Ureter (tissue), 1 donor: ENCODE measurements at places on chromosomes 4 and X. TPM values are rescaled to one million over a fixed set of nuclear protein-coding genes. Genes with fewer than 3 reads are reported as not detected.
A peak's percentile ranks its signal among the peaks of the same experiment; 100 is the strongest.

- no peak for DNase-seq
These were observed 15.0 kb downstream of the RPS4X start for GRCh38 chrX:72262077-72262476.

GRCh38 chr4:53313510-53313909, 52.4 kb downstream of the SCFD2 start:
- no peak for DNase-seq

GRCh38 chr4:90127223-90127705, at the start of gene CCSER1:
TSS of gene CCSER1 (plus strand) at chr4:90127394.
- DNase-seq = peak; percentile 83

Gene KCTD8
- 1.0 TPM for total RNA-seq

DNA sequence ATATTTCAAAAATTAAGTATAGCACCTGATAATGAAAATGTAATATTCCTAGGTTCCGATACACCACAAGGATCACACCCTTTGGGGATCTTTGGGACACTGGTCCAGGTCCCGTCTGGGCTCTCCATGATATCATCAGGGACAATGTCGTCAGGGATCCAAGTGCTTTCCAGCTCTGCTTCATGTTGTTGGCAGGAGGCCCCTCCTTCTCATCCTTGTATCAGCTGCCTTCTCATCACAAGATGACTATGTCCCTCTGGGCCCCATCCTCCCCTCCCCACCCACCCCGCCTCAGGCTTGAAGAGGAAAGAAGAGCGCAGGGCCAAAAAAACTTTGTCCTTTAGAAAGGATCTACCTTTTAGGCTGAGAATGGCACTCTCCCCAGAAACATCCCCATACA, 128.3 kb upstream of the KLF3 start:
- DNase-seq = no peak

GRCh38 chr4:136461533-136461932, 1070.8 kb downstream of the PCDH18 start:
- DNase-seq = no peak

DNA sequence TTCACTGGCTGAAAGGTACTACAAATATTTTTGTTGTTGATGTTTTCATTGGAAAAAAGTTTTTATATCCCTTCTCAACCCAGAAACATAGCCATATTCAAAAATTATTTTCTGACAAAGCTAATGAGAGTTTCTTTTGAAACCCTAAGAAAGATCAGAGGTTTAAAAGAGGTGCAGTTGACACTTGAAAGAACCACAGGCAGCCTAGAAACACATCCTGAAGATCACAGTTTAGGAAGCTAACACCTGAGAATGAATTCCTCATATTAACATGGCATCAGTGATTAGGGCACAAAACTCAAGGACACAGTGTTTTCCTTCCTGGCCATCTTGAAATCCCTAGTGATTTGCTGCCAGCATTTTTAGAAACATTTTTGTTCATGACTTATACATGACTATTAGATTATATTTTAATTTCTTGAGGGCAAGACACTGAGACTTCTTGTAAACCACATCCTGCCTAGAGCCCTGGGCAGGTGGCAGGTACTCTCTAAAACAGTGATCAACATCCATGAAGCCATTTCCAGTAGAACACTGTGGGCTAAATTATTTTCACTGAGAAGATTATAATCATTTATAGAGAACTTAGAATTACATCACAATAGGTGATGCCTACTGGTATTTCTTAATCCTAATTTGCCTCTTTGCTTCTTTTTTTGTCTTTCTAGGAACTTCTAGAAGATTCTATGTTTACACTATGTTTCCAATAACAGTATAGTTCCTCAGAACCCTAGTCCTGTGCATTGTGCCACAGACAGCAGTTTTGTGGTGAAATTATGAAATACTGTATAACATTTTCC, 80.0 kb downstream of the ARSJ start:
- DNase-seq = no peak

GRCh38 chrX:39982948-39983347, 114.8 kb downstream of the BCOR start:
- DNase-seq = no peak

DNA sequence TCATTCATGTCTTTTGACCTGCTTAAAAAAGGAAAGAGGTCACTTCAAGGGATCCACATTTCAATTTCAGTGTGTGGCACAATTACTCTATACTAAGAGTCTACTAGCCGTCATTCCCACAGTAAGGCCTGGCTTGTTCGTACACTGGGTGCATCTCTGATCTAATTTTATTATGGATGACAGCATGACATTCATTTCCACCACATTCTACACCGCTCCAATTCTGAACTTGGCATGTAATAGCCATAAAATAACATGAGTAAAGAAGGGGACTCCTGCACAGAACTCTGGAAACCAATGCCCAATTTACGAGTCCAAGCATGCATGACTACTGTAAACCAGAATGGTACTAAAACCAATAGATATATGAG, 51.1 kb downstream of the HAND2 start:
- no peak for DNase-seq

- no peak for DNase-seq
These were observed 22.4 kb upstream of the NEIL3 start for GRCh38 chr4:177287255-177287654.

- DNase-seq = no peak
These were observed 7.8 kb downstream of the TIGD2 start for GRCh38 chr4:89119166-89119565.

Gene SSX1
- not detected for total RNA-seq

Gene SPANXN4
- not detected for total RNA-seq

DNA sequence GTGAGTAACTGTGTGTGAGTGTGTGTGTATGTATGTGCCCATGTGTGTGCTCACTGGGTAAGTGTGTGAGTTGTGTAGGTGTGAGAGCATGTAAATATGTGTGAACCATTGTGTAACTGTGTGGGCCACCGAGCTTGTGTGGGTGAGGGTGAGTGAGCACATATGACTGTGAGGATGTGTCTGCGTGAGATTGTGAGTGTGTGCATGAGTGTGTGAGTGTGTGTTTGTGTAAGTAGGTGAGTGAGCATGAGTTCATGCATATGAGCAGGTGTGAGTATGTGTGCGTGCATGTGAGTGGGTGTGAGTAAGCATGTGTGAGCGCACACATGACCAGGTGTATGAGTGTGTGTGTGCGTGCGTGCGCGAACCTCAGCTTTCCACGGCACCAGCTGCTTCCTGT, 1.4 kb upstream of the ATP2B3 start:
- DNase-seq = no peak

Gene CACNA1F
- total RNA-seq = 0.49 TPM

Gene SLBP
- total RNA-seq = 29.4 TPM

GRCh38 chrX:22234380-22234779, 38.3 kb upstream of the CBLL2 start:
- DNase-seq = no peak

Gene AKAP14
- not detected for total RNA-seq

DNA sequence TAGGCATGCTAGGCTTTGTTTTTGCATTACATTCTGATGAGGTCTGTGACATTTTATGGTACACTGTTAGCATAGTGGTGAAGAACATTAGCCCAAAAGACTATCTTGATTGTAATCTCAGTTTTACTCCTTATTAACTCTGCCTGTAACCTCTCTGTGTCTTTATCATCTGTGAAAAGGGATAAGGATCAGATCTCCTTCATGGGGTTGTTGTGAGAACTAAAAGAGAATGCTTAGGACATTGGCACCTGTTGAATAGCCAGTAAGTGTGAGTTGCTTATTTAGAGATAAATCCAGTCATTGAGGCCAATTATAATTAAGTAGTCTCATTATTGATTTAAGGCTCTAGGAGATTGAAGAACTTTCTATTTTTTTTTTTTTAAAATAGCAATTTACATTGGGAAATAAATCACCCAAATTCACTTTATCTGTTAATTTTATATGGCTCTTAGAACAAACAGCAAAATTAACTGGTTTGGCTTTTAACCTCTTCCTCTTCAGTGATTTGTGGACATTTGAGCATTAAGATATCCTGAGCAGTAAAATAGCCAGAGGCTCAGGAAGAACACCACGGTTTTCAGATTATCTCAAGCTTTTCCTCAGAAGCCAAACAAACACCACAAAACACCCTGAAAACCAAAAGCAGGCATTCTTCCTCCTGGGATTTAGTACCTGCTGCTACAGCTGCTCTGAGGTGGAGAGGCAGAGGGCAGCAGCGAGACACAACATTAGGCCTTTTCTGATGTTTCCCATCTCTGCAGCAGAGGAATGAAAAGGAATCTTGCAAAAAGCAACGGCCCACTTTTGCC, 192.9 kb downstream of the ARHGAP10 start:
- no peak for DNase-seq

GRCh38 chr4:140790765-140791164, 34.6 kb upstream of the TBC1D9 start:
- no peak for DNase-seq

DNA sequence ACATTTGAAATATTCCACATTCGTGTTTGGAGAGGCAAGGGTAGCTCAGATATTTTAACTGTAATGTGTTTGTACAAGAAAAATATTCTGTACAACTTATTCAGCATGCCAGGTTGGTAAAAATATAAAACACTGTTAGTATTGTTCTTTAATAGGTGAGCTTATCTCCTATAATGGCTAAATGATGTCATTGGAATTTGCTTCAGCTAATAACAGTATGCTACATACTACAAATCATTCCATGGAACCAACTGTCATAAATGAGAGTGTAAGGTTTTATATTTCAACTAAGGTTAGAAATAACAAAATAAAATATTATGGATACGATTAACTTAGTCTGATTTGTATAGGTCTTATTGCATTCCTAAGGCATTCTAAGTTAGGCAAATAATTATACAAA, 206.6 kb downstream of the ADGRL3 start:
- no peak for DNase-seq

GRCh38 chr4:69073375-69073774, 22.9 kb upstream of the UGT2B7 start:
- no peak for DNase-seq

DNA sequence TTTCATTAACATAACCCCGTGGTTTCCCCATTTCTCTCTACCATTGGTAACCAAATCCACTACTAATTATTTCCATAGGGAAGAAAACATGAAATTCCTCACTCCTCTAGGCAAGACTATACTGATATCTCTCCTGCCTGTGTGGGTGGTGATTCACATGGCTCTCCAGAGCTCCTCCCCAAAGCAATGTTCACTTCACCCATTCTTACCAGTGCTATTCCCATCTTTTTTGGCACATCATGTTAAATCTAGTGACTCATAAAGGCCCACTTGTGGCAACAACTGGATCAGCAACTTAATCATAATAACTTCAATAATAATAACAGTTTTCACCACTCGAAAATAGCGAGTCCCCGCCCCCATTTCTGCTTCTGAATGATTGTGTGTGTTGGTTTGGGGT, 6.1 kb upstream of the HCCS start:
- no peak for DNase-seq

Gene DSPP
- total RNA-seq = not detected

Gene ZCCHC12
- not detected for total RNA-seq

GRCh38 chrX:40784516-40785151, 49.3 kb upstream of the MED14 start:
- no peak for DNase-seq

DNA sequence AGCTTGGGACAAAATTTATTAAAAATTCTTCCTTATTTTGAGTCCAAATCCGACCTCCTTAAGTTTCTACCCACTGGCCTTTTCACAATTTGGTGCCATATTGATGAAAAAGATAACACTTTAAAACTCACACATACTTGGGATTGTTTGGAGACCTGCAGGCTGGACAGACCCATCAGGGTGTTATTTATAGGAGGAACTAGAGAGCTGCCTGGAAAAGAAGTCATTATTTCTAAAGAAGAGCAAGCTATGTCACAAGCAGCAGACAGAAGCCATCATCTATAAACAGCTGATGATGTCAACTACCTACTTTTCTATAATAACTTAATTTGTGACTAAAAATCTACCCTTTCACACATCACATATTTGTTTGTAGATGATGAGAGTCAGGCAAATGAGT, 56.2 kb downstream of the COX18 start:
- no peak for DNase-seq

Gene ADH1C
- total RNA-seq = 43.5 TPM

Gene ADAM29
- not detected for total RNA-seq

Gene RIPPLY1
- not detected for total RNA-seq

Gene SPON2
- 36.6 TPM for total RNA-seq

DNA sequence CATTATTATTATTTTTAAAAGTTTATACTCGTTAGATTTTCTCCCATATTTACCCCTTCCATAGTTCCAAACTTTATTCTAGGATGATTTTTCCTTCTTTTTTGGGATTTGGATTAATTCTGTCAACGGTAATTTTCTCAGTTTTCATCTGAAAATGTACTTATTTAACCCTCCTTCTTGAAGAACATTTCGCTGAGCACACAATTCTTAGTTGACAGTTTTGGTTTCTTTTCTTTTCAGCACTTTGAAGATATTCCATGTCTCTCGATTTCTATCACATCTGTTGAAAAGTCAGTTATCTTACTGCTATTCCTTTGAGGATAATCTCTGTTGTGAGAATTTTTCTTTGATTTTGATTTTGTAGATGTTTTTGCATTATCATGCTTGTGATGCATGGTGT, 85.2 kb downstream of the SCLT1 start:
- no peak for DNase-seq
